SK-N-SH treated with all-trans-retinoic acid at 6 μM for 48 hours (cell line): ENCODE measurements at places on chromosomes 13 and 19.

DNA sequence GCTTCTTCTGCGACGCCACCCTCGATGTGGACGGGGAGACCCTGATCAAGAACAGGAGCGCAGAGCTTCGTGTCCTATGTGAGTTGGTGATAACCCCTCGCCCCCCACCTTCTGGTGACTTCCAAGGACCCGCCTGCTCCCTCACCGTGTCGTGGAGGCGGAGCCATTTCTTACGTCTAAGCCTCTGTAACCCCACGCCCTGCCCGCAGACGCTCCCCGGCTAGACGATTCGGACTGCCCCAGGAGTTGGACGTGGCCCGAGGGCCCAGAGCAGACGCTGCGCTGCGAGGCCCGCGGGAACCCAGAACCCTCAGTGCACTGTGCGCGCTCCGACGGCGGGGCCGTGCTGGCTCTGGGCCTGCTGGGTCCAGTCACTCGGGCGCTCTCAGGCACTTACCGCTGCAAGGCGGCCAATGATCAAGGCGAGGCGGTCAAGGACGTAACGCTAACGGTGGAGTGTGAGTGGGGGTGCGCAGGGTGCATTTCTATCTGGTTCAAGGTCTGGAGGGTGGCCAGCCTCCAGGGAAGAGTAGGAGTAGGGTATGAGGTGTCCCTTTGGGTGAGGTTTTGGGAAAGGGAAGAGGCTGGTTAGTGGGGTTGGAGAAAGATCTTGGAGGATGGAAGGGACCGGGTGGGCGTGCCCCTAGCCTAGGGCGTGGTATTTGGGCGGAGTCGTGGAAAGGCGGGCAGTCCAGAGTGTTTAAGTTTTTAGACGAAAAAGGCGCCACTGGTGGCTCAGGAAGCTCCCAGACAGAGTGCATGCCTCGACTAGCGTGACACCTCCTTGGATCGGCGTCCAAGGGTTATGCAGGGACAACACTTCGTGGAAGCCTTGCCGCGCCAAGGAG lies 3.3 kb downstream of the ICAM5 start:
- ATAC-seq: no peak

DNA sequence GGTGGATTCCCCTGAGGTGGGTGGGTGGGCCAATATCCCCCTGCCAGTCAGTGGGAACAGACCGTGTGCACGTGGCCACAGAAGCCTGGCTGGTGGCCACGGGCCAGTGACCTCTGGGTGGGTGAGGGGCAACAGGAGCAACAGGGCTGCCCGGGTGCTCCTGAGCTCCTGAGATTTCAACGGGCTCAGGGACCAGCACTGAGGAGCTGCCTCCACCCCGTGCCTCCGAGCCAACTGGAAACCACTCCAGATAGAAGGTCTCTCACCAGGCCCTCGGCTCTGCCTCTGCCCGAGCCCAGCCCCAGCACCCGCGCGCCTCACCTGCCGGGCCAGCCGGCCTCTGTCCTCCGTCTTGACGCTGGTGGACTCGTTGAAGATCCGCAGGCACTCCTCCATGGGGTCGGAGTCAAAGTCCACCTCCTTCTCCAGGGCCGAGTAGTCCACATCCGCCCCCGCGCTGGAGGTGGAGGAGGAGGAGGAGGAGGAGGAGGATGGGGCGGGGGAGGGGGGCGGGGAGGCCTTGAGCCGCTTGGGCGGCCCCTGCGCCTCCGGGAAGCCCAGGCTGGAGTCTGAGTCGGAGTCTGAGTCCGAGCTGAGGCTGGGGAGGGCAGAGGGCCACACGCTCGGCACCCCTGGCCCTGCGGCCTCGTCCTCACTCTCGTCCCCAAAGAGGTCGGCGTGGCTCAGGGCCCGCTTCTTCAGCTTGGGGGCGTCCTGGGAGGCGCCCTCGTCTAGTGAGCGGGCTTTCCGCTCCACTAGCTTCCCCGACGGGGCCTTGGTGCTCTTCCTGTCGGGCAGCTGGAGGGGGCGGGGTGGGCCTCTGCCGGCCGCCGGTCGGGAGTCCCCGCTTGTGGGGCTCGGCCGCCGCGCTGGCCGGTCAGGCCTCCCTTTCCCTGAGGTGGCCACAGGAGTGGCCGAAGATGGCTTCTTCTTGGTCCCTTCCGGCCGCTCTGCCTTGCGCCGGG lies 14.8 kb upstream of the ATP8B3 start:
- ATAC-seq: peak; percentile 12; the same call in 2 of the 3 replicates

DNA sequence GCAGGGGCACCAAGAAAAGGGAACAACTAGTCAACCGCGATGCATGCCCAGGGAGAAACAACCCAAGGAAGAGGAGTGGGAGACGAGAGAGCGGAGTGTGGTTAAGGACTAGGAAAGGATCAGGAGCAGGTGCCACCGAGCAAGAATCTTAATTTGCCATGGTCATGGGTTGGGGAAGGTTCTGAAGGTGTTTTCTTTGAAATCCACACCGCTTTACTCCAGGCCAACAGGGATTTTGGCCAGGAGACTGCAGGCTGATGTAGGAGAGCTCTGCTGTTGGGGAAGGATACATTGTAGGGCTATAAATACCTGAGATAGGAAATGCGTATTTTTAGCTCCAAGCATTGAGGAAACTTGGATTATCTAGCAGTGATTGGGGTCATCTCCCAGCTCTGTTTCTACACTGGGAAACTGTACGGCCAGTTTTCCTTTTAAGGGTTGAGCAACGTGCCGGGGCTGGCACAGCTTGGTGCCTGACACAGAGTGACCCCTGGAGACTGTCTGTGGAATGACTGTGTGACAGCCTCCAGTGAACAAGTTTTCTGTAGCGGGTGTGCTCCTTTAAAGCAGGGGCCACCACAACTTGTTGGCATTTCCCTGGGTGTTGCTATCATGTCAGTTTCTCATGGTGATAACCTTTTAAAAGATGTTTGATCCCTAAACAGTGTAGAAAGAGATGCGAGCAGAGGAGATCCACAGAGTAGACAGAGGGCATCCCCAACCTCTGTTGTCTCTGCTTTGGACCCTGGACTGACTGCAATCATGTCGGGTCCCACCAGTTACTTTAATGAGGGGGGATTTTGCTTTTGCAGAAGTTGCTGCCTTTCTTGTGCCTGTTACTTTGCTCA lies 34.3 kb downstream of the ZNF536 start:
- ATAC-seq: no peak

GRCh38 chr13:48806522-48806921 lies 152.8 kb downstream of the CYSLTR2 start:
- ATAC-seq: no peak; the same call in 1 of the 3 replicates

DNA sequence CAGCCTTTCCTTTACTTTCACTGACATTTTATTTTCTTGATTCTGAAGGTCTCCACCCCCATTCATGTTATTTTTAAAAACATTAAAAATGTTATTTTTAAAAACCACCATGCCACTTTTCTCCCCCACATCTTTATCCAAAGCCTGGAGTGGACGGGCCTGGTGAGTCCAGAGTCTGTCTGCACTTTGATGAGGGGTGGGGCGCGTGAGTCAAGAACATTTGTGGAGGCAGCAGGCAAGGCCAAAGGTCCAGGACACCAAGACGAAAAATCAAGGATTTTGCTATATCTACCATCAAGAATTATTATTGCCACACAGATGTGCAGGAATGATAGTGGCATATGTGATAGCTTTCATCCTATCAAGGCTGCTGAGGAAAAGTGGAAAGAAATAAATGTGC lies 224.9 kb downstream of the FGF9 start:
- ATAC-seq: no peak

- ATAC-seq: no peak; the same call in 1 of the 3 replicates
These were observed 30.1 kb upstream of the OLFM2 start for GRCh38 chr19:9966448-9966847.

- no peak for ATAC-seq
These were observed 47.1 kb downstream of the ARHGAP35 start for GRCh38 chr19:46907880-46908279.

GRCh38 chr13:30565658-30566057 lies 52.1 kb upstream of the USPL1 start:
- ATAC-seq: no peak
